ENCODE measurements at places on chromosomes 13 and 19.

DNA sequence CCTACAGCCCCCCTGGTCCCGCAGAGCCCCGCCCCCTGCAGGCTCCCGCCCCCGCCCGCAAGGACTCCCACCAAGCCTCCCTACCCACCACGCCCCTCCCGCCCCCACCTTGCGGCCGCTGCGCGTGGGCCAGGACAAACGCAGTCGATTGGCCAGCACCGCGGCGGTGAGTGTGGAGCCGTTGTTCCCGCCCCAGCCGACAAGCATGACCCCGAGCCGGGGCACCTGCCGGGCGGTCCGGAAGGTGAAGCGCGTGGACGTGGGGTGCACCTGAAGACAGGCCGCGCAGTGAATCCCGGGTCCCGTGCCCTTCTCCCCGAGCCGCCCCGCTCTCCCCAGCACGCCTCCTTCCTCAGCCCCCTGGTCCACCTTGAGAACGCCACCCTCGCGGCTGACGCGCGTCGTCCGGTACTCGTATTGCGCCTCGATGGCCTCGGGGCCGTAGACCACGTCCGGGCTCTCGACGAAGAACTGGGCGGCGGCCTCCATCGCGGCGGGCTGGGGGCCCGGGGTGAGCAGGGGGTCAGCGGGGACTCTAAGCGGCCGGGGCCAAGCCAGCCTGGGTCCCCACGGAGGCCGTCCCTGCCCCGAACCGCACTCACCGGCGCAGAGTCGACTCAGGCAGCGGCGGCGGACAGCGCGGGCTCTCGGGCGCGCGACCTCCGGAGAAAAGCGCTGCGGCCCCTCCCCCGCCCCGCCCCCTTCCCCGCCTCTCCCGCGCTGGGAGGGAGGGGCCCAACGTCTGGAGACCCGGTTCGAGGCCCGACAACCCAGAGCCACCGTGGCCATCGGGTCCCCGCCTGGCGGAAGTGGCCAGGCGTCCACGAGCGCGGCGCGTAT is at the start of gene ISYNA1:
Gene ISYNA1, minus strand, starts transcription at position 643 of the 840 bp plus-strand sequence. Its CDS starts 154 bp downstream, at position 489.
- DNase-seq = no peak

DNA sequence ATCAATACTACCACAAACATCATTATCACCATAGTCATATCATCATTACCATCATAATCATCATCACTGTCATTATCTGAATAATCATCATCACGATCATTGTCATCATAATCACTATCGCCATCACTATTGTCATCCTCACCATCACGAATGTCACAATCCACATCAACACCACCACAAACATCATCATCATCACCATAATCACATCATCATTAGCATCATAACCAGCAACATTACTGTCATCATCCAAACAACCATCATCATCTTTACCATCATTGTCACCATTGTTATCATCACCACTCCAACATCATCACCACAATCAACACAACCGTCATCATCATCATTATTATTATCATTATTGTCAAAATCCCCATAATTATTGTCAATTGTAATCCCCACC is 61.2 kb downstream of the MBD3L1 start:
- no peak for DNase-seq

DNA sequence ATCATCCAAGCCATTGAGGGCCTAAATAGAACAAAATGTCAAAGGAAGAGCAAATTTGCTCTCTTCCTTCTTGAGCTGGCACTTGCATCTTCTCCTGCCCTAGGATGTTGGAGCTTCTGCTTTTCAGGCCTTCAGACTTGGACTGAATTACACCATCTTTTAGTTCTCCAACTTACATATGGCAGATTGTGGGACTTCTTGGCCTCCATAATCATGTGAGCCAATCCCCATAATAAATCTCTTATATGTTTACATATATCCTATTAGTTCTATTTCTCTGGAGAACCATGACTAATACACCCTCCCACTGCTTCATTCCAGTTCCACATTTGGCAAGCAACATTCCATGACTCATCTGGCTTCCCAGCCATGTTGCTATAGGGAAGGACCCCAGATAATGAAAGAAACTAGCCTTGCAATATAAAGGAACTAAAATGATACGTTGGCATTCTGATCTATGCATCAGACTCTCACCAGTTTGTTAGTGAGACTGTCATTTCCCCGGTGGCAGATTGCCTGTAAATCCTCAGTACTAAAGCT is 11.0 kb upstream of the ACOD1 start:
- DNase-seq = peak; percentile 99

DNA sequence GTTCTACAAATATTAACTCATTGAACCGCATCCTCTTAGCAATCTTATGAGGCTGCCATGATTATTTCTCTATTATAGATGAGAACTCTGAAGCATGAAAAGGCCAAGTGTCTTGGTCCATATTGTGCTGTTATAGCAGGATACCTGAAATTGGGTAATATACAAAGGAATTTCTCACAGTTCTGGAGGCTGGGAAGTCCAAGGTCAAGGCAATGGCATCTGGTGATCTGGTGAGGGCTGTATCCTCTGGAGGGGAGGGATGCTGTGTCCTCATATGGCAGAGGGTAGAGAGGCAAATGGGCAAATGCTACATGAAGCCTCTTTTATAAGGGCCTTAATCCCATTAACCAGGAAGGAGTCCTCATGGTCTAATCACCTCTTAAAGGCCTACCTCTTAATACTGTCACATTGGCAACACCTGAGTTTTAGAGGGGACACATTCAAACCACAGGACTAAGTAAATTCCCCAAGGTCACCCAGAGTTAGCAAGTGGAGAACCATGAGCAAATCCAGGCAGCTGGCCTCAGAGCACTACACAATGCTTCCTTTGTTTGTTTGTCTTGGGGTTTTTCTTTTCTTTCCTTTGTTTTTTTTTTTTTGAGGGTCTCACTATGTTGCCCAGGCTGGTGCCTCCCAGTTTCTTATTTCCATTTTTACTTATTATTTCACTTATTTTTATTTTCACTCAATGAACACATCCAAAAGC is 55.9 kb upstream of the LATS2 start:
- DNase-seq = no peak

- no peak for DNase-seq
These were observed 99.2 kb upstream of the C1QTNF9B start for GRCh38 chr13:23996456-23996855.

GRCh38 chr13:79935121-79935520 is 405.8 kb downstream of the SPRY2 start:
- DNase-seq = no peak

DNA sequence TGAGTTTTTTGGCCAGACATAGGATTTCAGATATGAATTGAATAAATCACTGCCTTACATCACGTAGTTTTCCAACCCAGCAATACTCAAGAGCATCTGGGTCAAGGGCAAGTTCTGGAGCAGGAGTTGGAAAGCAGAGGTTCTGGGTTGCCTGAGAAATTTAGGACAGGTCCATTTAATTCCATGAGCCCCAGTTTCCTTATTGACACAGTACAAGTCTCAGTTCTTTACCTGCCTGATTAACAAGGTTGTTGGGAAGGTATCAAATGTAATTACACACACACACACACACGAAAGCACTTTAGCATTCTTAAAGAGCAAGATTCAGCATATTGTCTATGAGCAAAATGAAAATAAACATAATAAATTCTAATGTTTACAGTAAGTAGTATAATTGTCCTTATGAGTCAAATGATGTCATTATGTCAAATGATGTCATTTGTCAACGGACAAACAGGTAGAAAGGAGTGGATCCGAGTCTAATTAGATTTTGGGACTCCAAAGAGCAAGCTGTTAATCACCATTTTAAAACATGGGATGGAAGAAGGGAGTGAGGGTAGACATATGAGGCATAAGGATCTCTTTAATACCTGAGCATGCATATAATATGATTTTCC is 268.4 kb upstream of the ARGLU1 start:
- no peak for DNase-seq

GRCh38 chr13:90793261-90793820 is 554.1 kb upstream of the MIR17HG start:
- DNase-seq = no peak

DNA sequence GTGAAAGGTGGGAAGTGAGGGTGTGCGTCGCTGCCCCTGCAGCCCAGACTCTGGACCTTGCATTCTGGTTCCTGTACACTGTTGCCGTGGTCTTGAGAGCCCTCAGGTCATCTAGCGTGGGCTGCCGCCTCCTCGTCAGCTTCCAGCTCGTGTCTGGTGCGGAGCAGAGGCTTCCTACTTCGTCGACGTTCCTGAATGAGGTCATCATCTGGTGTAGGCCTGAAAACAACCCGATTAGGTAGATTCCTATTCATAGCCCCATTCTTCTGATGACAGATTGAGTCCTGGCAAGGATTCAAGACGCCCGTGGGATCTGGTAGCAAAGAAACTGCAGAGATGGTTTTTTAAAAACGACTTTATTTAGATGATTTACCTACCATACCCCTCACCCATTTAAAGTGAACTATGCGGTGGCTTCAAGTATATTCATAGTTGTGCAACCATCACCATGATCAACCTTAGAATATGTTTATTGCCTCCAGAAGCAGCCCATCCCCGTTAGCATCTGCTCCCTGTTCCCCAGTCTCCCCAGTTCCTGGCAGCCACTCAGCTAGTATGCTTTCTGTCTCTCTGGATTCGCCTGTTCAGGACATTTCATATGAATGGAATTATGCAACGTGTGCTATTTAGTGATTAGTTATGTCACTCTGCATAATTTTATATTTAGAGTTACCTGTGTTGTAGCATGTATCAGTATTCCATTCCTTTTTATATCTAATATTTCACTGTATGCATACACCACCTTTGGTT is 13.8 kb downstream of the NAXD start:
- DNase-seq = no peak

DNA sequence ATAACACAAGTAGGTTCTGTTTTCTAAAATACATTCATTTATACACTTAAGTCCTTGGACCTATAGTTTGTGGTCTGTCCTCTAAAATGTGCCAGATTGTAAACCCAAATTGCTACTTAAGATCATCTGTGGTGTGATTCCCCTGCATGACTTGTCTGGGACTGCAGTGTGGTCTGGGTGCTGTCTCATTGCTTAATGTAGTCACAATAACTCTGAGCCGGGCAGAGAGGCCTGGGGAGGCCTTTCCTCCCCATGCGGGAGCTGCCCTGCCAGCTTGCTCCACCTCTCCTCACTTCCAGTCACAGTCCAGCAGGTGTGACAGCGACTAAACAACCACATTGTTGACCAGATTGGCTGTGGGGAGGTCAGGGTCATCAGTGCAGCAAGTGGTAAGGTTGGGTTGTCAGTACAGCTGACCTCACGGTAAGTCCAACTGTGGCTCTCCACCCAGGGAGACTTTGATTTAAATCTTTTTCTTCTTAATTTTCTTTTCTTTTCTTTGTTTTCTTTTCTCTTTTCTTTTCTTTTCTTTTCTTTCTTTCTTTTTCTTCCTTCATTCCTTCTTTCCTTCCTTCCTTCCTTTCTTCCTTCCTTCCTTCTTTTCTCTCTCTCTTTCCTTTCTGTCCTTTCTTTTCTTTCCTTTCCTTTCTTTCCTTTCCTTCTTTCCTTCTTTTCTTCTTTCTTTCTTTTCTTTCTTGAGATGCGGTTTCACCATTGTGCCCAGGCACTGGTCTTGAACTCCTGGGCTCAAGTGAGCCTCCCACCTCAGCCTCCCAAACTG is 4.4 kb upstream of the TUBA3C start:
- no peak for DNase-seq

- peak; percentile 63 for DNase-seq
These were observed 13.6 kb downstream of the CCDC97 start for GRCh38 chr19:41323430-41324125.

DNA sequence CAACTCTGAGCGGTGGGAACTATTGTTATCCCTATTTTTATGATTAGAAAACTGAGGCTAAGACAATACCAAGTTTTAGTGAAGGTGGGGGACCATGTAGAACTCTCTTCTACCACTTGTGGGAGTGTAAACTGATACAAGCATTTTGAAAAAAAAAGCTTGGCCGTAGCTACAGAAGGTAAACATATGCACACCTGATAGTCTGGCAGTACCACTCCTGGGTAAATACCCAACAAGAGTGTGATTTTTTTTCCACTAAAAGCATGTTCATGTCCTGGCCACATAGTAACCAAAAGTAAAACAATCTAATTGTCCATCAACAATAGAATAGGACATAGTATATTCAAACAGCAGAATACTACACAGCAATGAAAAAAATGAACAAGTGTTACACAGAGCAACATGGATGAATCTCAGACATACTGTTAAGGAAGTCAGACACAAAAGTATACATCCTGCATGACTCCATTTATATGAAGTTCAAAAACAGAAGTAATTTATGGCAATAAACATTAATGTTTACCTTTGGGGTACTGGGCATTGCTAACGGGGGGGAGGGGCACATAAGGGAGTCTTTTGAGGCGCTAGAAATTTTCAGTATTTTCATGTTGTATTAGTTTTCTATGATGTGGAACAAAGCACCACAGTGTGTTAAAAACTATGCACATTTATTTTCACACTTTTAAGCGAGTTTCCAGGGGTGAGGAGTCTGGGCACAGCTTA is 6.4 kb upstream of the SPATA13 start:
- no peak for DNase-seq

DNA sequence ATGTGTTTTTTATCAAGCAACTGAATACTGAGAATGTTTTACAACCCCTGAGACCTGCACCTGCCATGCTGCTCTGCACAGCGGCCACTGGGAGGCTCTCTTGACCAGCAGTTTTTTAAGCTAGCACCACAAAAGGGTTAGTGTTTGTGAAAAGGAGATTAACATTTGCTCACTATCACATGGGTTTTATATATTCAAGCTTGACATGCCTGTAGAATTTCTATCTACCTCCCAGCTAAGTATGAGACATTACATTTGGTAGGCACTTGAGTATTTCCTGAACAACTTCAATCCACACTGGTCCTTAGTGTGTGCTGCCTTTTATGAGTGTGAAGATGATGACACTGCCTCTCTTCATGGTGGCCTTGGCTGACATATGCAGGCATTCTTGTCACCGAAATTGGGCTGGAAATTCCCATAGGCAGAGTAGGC is 1238.9 kb downstream of the UQCRFS1 start:
- DNase-seq = no peak

GRCh38 chr19:39949026-39949747 is 14.8 kb upstream of the FCGBP start:
- no peak for DNase-seq

DNA sequence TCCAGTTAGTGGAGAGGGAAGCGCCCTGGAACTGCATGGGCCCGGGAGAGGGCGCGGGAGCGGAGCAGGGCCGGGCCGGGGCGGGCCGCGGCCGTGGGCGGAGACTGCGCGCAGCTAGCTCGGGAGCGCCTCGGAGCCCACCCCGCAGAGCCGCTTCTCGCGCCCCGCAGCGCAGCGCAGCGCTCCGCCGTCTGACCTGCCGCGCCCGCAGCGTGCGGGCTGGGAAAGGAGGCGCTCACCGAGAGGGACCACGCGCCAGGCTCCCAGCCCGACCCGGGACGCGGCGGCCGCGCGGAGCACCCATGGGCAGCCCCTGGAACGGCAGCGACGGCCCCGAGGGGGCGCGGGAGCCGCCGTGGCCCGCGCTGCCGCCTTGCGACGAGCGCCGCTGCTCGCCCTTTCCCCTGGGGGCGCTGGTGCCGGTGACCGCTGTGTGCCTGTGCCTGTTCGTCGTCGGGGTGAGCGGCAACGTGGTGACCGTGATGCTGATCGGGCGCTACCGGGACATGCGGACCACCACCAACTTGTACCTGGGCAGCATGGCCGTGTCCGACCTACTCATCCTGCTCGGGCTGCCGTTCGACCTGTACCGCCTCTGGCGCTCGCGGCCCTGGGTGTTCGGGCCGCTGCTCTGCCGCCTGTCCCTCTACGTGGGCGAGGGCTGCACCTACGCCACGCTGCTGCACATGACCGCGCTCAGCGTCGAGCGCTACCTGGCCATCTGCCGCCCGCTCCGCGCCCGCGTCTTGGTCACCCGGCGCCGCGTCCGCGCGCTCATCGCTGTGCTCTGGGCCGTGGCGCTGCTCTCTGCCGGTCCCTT is at the start of gene MLNR:
Gene MLNR, plus strand, starts transcription at position 303 of the 820 bp plus-strand sequence. Its CDS starts 0 bp downstream, at position 303.
- peak; percentile 18 for DNase-seq

Measured in inflammatory macrophage treated with lipopolysaccharide for 4 hours (primary cell).